ENCODE measurements at places on chromosomes 6 and 20.

- DNase-seq: no peak
Measured at GRCh38 chr6:46954837-46955451, 33.2 kb upstream of the ADGRF5 start.

DNA sequence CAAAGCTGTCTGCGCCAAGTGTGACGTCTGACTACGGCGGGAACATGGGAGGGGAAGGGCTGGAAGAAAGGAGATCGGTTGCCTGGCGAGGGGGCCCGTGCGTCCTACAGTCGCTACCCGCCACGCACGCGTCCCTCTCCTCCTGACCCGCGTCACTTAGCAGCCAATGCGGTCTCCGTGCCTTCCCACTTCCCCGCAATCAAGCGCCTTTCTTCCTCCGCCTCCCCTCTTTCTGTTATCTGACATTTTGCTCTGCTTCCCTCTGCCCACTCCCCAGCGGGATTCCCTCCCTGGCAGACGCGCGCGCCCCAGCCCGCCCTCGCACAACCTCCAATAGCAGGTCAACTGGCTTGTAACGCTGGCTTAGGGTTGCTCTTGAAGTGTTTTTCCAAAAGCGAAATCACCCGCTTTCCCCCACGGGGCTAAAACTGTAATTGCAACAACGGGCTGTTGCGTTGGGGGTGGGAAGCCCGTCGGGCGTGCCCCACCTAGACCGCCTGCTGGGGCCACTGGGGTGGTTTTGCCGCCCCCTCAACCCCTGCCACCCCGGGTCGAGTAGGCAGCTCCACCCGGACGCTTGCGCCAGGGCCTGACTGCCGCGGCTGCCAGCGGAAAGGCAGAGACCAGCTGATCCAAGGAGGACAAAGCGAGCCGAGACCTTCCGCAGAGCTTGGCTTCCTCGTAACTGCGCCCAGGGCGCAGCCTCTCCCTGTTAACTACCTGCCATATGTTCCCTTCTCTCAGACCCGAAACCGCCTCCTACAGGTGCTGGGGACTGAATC, 6.2 kb upstream of the SOX4 start:
- peak; percentile 9 for DNase-seq

DNA sequence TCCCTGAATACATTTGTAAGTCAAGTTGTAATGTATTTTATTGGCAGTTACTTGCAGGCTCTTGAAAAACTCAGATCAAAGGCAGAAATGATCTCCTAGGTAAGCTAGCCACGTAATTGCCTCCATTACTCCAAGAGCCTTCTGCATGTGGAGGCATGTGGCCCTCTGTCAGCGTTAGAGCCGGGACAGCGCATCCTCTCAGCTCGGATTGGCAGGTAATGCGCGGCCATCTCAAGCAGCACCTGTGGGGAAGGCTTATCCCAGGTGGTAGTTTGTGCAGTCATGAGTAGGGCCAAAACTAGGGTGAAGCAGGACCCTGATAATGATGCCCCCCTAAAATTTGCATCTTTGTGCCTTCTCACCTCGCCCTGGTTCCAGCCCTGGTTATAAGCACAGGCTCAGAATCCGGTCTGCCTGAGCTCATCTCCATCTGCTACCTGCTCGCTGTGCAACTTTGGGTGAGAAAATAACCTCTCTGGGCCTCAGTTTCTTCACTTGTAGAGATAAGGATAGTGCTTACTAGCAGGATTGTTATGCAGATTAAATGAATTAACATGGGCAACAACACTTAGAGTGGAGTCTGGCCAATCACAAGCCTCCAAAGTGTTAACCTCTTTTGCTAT, 157.5 kb upstream of the PMEPA1 start:
- no peak for DNase-seq

GRCh38 chr20:7226156-7226555, 458.7 kb downstream of the BMP2 start:
- DNase-seq: no peak

All from stimulated activated CD4-positive, alpha-beta T cell treated with anti-CD3 and anti-CD28 coated beads, Interleukin-4, amount 100 ng/mL, for 24 hours (primary cell).